CD4-positive, alpha-beta T cell treated with Interleukin-2 at 100 ng/mL for 4 hours (primary cell): ENCODE measurements at places on chromosomes 13 and 19.

DNA sequence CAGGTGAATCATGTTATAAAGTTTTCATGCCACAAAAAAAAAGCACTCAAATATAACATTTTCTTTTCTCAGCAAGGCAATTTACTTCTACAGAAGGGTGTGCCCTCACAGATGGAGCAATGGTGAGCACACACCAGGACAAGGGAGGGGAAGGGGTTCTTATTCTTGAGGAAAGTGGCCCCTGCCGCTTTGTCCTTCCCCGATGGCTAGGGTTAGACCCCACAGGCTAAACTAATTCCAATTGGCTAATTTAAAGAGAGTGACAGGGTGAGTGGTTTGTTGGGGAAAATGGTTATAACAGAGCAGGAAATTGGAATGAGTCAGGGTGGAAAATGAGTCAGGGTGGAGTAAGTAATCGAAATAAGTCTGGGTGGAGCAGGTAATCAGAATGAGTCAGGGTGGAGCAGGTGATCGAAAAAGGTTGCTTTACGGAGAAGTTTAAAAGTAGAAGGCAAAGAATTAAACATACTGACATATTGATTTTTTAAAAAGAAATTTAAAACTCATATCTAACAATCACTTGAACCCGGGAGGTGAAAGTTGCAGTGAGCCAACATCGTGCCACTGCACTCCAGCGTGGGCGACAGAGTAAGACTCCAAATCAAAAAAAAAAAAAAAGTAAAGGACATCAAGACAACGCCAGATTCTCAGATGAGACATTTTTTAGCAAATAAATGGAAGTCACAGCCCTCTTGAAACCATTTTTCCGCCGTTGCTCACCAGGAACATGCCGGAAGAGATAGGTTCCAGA is 813 bp downstream of the ZNF562 start:
- peak; percentile 51 for DNase-seq

DNA sequence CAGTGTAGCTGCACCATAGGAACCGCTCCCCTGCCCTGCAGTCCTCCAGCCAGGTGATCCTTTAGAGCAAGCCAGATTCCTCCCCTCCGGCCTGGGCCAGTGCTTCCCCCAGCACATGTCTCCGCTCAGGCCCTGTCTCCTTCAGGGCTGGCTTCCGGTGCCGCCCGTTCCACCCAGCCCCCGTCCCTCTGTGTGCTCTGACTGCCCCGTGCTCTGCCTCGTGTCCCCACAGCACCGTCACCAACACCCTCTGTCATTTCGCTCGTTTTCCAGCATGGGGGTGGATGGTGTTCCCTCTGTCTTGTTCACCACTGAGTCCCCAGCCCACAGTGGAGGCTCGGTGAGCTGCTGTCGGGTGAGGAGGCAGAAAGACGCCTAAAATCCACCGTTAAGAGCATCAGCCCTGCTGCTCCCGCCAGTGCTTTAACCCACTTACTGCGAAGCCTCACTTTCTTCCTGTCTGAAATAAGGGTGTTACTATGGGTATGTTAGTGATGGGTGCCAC is 54.5 kb downstream of the TSSK6 start:
- peak; percentile 50 for DNase-seq

GRCh38 chr13:90968166-90968904 is 379.2 kb upstream of the MIR17HG start:
- DNase-seq: no peak

- DNase-seq: no peak
Observed at GRCh38 chr13:95497381-95497807, 55.1 kb upstream of the CLDN10 start.

DNA sequence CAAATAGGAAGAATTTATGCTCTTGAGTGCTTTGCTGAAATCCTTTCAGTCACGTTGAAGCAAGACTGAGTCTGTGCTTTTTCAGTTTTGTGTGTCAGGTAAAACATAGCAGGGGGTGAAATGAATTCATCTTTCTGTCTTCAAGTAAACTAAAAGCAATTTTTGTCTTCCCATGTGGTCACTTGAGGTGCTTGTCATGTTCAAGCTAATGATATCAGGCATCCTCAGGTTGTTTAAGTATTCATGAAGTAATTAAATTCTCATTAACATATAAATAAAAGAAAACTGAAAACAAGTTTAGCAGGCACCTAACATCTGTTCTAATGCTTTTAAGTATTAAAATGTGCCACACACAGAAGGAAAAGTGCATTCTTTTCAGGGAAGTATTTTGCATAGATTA is 2701.3 kb downstream of the PCDH9 start:
- no peak for DNase-seq

GRCh38 chr13:85321734-85322133 is 477.5 kb downstream of the SLITRK6 start:
- DNase-seq: no peak

DNA sequence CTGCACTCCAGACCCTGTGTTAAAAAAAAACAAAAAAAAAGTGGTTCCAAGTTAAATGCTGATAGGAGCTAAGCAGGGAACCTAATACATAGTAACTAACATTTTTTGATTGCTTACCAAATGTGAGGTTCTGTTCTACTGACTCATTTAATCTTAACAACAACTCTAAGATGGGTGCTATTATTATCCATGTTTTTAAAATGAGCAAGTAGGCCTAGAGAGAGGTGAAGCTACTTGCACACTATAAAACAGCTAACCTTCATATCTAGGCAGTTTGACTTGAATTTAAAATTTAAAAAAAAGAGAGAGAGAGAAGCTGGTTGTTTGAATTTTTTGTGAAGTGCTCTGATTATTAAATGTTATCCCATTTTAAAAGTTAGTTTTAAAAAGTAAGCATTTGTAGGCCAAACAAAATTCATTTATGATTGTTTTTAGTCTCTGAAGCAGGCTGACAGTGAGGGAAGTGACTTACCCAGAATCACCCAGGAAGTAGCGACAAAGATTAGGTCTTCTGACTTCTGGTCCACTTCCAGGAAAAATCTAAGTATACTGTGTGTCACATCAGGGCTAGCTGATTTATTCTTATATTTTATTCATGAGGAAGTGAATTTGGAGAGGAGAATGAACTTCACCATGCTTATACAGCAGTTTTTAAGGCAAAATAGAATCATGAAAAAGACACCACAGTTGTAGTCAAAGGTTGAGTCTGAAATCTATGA is 2.4 kb downstream of the SIGLECL1 start:
- DNase-seq: peak; percentile 4
